ENCODE measurements at places on chromosomes 13 and 19. TPM values are rescaled to one million over a fixed set of nuclear protein-coding genes. Genes with fewer than 3 reads are reported as not detected.

Gene WASF3
- total RNA-seq: not detected

Gene CEACAM4
- not detected for total RNA-seq

Gene TCF3
- total RNA-seq: 137 TPM

Gene LAIR1
- total RNA-seq: 92.8 TPM

Gene CATSPERD
- not detected for total RNA-seq

Gene TMEM59L
- total RNA-seq: not detected

Gene CGB3
- total RNA-seq: not detected

Gene NCAN
- total RNA-seq: not detected

Gene HSPBP1
- 31.1 TPM for total RNA-seq

Gene SIGLEC5
- total RNA-seq: not detected

Gene IZUMO1
- not detected for total RNA-seq

Gene OVOL3
- total RNA-seq: 0.58 TPM

Gene CEACAM19
- 0.23 TPM for total RNA-seq

Gene SLC39A3
- 28.1 TPM for total RNA-seq

Gene CLDND2
- 8.5 TPM for total RNA-seq
